ENCODE measurements at places on chromosomes 7 and 10.
A peak's percentile ranks its signal among the peaks of the same experiment; 100 is the strongest.

DNA sequence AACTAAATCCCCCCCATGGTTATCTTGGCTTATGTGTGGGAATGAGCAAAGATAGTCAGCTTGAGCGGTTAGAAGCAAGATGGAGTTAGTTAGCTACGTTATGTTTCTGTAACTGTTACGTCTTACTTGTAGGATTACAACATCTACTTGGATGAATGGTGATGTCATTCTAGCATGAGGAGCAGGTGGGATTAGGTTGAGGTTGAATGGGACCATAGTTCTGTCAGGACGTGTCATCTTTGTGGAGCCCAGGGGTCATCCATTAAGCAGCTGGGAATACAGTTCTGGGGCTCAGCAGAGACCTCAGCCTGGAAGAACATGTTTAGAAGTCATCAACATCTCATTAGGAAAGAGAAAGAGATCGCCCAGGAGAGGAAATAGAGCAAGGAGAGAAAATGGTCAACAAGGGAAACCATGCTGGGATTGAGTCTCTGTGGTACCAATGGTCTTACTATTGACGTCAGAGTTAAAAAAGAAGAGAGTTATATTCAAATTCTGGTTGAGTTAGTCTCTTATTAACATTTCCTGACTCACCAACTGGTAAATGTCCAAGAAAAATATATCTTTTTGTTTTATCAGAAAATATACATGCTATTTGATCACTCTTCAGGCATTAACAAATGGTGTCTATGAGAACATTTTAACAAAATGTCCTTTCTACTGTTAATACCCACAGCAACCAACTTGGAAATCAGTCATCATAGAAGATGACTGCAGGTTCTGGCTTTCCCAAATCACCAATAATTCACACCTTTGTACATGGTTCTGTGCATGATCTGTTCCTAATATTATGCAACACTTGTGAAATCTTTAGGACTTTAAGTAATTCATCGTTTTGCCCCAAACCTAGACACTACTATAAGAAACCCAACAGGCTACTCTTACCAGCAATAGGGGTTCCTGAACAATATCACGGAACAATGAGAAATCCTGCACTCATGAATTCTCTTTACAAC, 96.9 kb downstream of the KIAA1217 start:
- no peak for DNase-seq

DNA sequence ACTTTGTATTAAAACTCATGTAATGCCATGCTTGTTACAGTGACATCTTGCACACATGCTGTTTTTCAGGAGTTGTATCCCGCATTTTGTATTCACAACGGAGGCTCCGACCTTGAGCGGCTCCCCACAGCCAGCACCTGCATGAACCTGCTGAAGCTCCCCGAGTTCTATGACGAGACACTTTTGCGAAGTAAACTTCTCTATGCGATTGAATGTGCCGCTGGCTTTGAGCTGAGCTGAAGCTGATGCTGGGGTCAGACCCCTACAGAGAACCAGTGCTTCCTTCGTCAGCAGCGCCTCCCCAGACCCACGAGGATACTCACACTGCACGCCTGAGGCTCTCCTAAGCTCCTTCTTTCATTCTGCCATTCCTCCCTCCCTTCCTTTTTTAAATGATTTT, 69.3 kb upstream of the DNAJB6 start:
- DNase-seq: no peak

DNA sequence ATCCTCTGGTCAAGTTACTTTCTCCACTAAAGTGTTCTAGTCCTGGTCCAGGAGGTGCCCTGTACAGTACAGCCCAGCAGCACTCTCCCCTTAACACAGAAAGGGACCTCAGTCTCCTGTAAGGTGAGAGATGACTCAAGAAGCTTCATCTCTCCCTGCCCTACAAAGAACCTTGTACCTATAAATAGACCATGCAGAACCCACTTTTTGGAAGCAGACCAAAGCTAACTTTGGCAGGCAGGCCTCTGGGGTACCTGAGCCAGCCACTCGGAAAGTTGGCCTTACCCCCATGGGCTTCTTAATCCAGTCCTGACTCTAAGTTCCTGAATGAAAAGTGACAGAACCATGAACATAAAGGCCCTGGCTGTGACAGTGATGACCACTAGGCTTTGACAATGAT, 454.8 kb downstream of the KCNMA1 start:
- DNase-seq: no peak

DNA sequence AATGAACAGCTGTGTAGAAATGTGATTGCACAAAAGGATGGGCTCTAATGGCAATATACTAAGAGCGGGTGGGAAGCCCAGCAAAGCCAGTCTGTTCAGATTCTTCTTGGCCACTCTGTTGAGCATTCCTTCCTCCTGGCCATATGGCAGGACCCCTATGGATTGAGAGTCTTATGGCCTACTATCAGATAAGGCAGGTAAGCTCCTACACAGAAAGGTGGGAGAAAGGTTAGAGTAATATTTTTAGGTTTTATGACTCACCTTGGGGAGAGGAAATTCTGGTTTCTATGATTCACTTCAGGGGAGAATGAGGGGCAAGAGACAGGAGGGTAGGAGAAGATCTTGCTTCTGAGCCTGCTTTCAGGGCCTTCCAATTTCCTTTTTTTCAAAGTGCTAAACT, 15.1 kb upstream of the AKR1B10 start:
- no peak for DNase-seq

DNA sequence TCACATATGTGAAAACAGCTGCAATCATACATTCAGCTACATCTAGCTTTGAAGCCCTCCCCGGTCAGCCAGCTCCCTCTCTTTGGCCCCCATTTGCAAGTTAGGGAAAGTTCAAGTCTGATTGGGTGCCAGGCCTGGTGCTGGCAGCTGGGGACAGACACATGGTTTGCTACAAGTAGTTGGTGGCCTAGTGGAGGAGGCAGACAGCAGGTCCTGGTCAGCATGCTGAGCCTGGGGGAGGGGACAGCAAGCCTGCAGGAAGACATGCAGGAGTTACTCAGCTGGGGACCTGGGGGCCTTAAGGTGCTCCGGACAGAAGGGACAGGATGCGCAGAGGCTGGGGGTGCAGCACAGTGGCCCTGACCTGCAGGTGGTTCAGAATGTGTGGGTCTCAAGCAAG, 956.9 kb upstream of the ZNF722 start:
- no peak for DNase-seq

- DNase-seq: no peak
These were observed 22.9 kb downstream of the IKZF1 start for GRCh38 chr7:50327443-50327842.

GRCh38 chr10:42638821-42639270, 476 bp upstream of the ZNF33B start:
- DNase-seq: no peak

DNA sequence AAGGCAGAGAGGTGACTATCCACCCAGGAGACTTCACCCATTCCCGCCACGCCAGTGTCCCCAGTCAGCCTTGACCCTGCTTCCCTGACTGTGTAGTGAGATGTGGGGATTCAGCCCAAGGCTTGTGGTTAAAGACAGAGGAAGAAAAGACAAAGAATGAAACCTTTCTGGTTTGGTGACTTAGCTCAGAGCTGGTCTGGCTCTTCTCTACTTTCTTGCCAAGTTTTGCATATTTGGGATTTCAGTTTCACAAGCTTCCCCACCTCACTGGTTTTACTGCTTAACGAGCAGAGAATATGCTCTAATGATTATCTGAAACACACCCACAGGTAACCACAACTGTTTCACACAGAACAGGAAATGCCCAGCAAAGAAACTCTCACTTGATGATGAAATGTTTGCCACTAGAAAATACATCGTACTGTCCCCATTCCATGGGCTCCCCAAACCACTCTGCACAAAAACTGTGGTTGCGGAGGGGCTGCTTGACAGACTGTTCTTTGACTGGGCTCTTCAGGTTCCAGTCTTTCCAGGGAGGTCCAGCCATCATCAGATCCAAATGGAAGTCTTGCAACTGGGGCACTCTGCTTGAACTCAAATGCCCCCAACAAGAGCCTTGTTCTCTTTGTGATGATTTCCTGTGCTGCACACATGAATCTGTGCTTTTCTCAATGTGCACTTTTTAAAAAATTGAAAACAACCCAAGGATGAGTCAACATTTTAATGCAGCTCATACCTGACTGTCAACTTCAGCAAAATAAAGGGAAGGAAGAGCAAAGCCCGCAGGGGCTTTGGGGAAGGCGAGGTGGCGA, 95.5 kb downstream of the CTBP2 start:
- no peak for DNase-seq

DNA sequence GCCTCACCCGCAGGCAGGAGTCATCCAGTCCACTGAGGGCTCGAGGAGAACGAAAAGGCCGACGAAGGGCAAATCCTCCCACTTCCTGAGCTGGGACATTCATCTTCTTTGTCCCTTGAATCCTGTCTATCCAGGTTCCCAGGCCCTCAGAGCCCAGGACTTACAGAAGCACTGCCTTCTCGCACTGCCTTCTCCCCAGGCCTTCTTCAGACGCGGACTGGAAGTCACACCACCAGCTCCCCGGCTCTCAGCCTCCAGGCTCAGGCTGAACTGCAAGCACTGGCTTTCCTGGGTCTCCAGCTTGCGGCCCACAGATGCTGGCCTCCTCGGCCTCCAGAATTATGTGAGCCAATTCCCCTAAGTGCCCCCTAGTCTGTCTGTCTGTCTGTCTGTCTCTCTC, 6.4 kb upstream of the MMP21 start:
- DNase-seq: no peak

GRCh38 chr10:12214763-12215218, 18.8 kb downstream of the CDC123 start:
- DNase-seq: peak; percentile 30

GRCh38 chr7:78437118-78437517, 638.5 kb downstream of the PHTF2 start:
- no peak for DNase-seq

DNA sequence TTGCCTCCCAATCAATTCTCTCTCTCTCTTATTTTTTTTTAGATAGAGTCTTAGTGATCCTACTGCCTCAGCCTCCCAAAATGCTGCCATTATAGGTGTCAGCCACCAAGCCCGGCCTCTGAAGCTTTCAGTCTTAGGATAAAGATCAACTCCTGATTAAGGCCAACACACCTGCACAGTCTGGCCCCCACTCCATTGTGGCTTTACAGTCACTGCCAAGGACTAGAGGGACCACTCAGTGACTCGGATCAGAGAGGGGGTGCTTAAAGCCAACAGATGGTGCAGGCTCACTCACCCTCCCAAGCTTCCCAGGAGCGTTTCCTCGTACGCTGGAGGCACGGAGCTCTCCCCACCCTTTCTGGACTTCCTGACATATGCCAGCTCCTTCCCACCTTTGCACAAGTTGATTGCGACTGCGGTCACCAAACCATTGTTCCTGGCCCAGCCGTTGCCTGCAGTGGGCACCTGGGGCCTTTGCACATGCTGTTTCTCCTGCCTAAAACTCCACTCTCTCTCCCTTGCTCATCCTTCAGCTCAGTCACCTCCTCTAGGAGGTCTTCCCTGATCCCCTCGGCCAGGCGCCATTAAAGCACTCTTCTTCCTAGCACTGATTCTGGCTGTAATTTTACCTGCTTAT, 1.7 kb upstream of the CDH23 start:
- no peak for DNase-seq

DNA sequence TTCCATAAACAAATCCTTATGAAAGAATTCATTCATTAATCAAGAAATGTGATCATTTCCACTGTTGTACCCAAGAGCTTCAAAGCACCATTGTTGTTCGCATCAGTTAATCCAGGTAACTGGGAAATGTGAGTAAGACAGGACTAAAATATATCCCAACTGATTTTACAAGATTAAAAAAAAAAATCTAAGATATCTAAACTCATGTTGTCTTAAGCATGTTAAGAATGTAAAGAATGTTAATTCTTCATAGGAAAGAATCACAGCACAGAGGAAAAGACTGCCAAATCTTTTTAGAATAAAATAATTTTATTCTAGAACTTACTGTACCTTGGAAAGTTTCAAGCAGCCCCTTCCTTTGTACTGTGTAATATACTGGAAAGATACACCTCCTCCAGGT, 16.4 kb downstream of the FZD1 start:
- no peak for DNase-seq

DNA sequence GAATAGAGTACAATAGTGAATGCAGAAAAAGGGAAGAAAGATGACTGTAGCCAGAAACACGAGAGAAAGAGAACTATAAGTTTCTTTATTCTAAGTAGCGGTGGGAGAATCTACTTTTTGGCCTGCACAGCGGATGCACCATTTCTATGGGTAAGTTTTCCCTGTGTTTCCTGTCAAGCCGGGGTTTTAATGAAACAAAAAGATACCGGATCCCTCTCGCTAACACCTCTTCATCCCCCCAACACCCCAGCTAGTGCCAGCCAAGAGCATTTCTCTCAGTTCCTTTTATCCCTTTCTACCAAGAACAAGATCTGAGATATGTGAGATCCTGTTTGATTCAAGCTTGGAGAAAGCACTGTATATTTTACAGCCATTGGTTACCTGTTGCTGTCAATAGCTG, 14.7 kb downstream of the PTPRZ1 start:
- DNase-seq: no peak

- no peak for DNase-seq
These were observed 216.0 kb downstream of the KCNMA1 start for GRCh38 chr10:77421591-77421990.

DNA sequence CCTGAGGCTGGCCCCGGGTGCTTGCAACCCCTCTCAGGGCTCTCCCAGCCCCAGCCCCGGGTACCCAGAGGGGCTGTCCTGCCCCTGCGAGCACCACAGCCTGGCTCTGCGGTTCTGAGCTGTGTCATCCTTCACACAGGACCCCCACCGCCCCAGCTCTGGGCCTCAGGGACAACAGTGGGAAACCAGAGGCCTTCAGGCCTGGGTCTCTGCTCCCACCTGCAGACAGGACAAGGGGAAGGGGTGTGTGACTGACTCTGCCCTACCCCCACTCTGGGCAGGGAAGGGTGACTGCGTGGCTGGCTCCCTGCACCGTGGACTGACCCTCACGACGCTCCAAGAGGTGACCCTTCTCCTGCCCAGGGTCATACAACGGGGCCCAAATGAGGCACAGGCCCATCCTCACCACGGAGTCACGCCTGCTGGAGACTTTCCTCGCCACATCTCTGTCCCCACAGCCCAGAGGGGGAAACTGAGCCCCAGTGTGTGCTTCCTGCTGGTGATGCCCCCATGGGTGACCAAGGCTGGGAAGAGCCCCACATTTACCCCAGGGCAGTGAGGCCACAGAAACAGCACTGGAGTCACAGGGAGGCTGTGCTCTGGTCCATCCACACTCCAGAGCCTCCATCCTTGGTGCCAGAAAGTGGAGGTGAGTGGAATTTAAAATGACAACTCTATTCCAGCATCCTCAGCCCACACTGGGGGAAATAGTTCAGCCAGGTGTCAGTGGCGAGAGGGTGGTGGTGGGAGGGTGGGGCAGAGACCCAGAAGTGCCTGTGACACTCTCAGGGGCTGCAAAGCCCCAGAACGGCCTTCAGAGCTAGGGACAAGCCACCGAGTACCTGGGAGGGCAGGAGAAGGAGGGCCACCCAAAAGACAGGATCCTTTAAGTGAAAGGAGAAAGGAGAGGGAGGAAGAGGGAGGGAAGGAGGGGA, 13.6 kb downstream of the CAMK2B start:
- no peak for DNase-seq

- DNase-seq: no peak
These were observed 16.4 kb downstream of the RGS10 start for GRCh38 chr10:119526149-119526548.

GRCh38 chr10:78784546-78784945, 284.2 kb upstream of the ZMIZ1 start:
- no peak for DNase-seq

Data from activated CD8-positive, alpha-beta memory T cell treated with anti-CD3 and anti-CD28 coated beads, Interleukin-2, amount 50 U/mL, for 4 hours (primary cell).